ENCODE measurements at places on chromosomes 4 and X.
A peak's percentile ranks its signal among the peaks of the same experiment; 100 is the strongest.

DNA sequence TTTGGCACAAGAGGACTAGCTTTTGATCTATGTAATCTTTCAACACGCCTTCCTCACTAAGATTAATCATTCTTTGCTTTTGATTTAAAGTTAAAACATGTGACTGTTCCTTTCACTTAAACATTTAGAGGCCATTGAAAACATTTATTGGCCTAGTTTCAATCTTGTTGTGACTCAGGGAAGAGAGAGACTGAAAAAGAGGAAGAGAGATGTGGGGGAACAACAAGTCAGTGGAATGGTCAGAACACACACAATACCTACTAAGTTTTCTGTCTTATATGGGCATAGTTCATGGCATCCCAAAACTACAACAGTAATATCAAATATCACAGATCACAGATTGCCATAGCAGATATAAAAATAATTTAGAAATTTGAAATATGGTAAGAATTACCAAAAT is 812.9 kb upstream of the AGA start:
- no peak for DNase-seq

DNA sequence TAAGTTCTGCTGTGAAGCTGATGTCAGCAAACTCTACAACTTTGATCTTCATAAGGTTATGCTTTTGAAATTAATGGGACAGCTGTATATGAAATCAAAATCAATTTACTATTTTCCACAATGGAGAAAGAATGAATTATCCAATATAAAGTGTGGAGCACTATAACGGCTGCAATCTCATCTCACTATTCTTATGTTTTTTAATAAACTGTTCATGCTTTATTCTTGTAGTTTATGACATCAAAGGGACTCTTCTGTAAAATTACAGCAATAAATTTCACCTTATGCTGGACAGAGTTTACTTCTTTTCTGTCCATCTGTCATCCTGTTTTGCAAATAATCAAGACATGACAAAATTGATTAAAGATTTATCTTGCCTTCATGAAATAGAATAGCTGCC is 192.5 kb downstream of the TECRL start:
- DNase-seq = no peak

DNA sequence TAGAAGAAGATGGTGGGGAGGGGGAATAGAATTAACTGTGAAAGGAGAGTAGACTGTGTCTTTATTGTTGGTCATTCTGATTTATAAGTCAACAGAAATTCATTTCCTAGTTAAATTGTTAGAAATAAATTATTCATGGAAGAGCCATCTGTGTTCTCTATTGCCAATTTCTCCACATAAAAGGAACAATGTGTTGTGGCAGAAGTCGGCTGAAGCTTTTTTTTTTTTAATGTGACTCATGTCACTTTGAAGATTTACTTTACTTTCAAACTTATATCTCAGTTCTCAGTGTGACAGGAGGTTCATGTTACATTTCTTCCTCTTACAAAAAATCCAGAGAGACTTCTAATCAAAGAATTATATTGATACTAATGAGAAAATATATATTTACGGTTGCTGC is 60.5 kb downstream of the CPE start:
- DNase-seq = no peak

DNA sequence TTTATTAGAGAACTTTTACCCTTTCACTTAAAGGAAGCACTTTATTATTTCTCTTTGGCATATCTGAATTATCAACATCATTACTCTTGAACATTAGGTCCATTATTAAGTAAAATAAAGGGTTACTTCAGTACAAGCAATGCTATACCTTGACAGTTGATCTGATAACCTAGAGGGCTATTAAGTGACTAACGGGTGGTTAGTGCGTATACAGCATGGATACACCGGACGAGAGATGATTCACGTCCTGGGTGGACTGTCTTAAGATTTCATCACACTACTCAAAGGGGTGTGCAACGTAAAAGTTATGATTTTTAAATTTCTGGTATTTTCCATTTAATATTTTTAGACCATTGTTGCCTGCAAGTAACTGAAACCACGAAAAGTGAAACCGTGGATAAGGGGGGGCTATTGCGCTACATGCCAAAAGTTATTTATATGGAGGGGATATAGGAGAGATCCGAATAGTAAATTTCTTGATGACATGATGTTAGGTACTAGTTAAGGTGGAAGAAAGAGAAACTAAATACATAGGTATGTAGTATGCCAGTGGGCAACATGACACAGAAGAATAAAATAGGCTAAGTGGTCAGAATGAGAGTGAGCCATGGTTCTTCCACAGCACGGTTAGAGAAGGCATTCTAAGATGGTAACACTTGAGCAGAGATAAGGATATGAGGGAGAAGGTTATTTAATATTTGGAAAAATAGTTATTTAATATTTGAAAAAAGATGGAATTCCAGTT is 230.8 kb upstream of the ANKRD50 start:
- no peak for DNase-seq

GRCh38 chr4:68373513-68373912 is 23.6 kb upstream of the YTHDC1 start:
- DNase-seq = peak; percentile 60

- DNase-seq = no peak
These were observed 54.6 kb downstream of the ARAP2 start for GRCh38 chr4:36189511-36190226.

GRCh38 chrX:100625985-100626491 is 10.6 kb downstream of the TSPAN6 start:
- no peak for DNase-seq

- DNase-seq = no peak
These were observed 25.7 kb downstream of the GAB3 start for GRCh38 chrX:154724993-154725756.

DNA sequence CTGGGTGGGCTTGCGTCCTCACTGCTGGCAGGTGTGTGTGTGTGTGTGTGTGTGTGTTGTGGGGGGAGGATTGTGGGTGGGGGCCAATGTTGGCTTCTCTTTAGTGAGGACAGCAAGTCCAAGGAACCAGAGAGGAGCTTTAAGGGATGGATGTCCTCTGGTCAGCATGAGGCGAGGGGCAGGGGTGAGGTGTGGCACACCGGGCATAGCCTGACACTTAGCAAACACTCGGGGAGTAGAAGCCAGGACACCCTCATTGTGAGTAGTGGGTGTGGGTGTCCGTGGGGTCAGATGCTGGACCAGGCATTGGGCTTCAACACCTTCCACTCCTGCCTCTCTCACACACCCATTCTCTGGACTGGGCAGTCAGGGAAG is 2.8 kb downstream of the SORCS2 start:
- DNase-seq = no peak
